ENCODE measurements at places on chromosomes 3 and 15. TPM values are rescaled to one million over a fixed set of nuclear protein-coding genes. Genes with fewer than 3 reads are reported as not detected.

DNA sequence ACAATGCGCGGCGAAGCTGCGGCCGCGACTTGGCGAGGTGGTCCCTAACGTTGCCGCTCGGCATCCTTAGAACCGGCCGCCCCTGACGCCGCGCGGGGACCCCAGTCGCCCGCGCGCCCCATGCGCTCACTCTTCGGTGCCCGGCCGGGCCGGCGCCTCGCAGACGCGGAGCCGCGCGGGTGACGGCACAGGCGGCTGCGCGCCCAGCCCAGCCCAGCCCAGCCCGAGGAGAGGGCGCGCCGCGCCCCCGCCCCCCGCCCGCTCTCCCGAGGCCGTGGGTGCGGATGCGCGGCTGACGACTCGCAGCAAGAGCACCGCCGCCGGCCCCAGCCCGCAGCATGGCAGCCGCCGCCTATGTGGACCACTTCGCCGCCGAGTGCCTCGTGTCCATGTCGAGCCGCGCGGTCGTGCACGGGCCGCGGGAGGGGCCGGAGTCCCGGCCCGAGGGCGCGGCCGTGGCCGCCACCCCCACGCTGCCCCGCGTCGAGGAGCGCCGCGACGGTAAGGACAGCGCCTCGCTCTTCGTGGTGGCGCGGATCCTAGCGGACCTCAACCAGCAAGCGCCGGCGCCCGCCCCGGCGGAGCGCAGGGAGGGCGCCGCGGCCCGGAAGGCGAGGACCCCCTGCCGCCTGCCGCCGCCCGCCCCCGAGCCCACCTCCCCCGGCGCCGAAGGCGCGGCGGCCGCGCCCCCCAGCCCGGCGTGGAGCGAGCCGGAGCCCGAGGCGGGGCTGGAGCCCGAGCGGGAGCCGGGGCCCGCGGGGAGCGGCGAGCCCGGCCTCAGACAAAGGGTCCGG is 437 bp downstream of the KLF13 start:
- no peak for DNase-seq

DNA sequence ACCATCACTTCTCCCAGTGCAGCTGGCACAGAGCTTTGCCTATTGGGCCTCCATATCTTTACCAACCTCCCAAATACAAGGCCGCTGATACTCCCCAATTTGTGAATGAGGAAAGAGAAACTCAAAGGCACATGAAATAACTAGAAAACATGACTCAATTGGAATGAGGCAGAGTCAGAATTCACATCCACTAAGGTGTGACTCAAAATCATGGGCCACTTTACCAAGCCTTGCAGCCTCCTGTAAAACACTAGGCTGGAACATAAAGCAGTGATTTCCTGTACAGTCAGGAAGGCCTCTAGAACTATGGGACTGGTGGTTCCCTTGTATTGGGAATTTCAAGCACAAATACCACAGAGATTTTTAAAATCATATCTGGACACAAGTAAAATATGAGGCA is 128.6 kb downstream of the DCLK3 start:
- DNase-seq, result no peak

GRCh38 chr15:68819495-68820294 is 1.0 kb downstream of the ANP32A start:
- no peak for DNase-seq

CYP8B1 gene
- not detected for total RNA-seq

DNA sequence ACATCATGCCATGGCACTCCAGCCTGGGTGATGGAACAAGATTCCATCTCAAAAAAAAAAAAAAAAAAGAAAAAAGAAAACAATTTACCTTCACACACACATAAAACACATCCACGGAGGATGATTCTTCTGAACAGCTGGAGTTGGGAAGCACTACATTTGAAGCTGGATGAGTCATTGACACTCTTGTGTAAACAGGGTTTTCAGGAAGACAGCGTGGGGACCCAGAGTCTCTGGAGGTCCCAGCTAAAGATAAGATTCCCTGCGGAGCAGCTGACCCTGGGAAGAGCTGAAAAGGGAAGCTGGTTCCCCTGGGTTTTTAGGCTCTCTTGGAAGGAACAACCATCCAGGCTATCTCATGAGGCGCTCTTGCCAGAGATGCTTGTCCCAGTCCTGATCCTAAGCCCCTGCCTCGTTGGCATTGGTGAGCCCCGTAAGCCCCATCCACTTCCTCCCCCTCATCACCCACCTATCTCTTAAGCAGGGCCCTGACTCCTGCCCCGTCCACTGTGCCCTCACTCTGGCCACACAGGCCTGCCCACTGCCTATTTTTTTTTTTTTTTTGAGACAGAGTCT is 32.0 kb upstream of the FURIN start:
- DNase-seq, result no peak

NRROS gene
- 20.7 TPM for total RNA-seq

FEZF2 gene
- total RNA-seq, result not detected

DNA sequence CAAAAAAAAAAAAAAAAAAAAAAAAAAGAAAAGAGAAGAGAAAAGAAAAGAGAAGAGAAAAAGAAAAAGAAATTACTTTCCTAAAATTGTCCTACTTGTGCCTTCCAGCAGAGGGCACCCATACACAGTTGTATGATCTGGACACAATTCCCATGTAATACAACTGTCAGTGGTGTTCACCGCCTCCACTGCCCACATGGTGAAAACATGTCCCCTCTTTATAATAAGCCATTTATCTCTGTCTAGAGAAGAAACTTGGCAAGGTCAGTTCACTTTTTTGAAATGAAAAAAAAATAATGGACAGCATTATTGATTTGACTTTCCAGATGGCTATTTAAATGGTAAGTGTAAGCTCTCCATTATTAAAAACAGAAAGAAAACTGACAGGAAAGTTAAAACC is 459.4 kb downstream of the GBE1 start:
- no peak for DNase-seq

All from mesenteric fat pad (tissue), 1 donor.